ENCODE measurements at places on chromosomes 4 and X.
A peak's percentile ranks its signal among the peaks of the same experiment; 100 is the strongest.

DNA sequence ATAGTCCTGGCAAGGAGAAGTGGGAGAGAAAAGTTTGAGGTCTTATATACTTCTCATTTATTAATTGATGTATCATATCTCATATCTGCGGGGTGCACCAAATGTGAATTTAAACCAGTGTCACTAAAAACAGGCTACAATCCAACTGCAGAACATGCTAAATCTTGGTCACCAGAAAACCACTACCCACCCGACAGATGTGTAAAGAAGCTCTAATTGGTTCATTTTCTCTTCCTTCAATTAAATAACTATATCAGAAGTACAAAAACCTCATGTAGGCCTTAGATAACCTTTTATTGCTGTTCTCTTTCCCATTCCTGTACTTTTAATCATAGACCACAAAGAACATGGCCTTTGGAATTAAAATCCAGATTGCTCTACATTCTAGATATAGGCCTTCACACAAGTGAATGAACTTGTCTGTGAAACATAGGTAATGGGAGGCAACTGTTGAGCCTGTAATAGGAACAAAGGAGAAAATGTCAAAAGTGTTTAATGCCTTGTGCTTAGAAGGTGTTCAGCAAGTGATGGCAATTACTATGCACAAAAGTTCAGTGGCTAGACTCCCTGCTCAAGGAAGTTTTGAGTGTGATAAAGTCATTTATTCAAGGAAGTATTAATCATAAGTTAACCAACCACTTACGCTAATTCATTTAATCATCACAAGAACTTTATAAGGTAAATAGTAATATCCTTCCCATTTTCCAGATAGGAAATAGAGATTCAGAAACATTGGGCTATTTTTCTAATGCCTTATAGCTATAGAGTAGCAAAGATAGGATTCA lies 425.6 kb downstream of the INPP4B start:
- no peak for DNase-seq

DNA sequence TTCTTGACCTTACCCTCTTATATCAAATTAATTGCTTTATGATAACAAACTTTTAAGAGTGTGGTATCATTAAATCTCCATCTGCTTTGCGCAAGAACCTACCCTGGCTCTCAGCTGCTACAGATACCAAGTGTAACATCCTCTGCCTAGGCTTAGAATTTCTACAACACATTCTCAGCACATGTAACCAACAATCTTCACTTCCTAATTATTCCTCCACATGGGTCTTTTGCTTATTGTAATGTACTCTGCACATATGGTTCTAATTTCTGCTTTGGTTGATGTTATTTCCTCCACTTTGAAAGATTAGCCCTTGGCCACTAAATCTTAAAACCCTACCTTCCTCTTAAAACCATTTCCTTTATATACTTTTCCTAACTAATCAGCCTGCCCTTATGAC lies 242.4 kb downstream of the ARHGAP24 start:
- no peak for DNase-seq

GRCh38 chrX:55129361-55129760 lies 40.5 kb downstream of the PAGE2 start:
- no peak for DNase-seq

GRCh38 chr4:139853309-139853708 lies 187.7 kb downstream of the MGST2 start:
- DNase-seq, result no peak

DNA sequence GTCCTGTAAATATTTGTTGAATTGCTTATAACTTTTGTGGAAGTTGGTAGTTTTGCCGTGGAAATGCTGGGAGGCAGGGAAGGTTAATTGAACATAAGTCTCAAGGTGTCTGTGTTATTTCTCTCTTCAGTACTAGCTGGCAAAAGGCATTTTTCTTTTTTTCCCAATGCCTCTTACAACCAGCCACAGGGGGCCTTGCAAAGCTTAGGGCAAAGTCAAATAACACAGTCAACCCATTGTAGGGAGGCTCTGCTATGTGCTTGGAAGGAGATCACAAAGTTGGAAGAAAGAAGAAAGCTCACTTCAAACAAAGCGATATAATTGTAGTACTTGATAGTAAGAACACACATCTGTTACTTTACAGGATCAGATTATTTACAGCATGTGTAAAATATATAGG lies 802.6 kb downstream of the PDHA2 start:
- DNase-seq, result no peak

DNA sequence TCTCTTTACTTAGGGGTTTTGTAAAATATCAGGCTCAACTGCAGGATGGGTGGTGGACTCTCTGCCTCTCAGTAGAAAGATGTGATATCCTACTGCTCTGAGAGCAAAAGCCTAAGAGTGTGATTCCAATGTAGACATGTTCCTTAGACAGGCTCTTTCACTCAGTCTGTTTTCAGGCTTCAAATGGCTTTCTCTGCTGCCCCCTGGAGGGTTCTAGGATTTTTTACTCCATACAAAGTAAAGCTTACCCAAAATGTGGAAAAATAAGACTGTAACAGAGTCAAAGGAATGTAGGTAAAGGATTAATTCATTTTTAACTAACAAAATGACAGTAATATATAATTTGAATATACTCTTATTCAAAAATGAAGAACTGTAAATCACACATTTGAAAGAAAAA lies 32.1 kb downstream of the ZGRF1 start:
- no peak for DNase-seq

GRCh38 chr4:139770361-139770760 lies 104.7 kb downstream of the MGST2 start:
- DNase-seq, result no peak

DNA sequence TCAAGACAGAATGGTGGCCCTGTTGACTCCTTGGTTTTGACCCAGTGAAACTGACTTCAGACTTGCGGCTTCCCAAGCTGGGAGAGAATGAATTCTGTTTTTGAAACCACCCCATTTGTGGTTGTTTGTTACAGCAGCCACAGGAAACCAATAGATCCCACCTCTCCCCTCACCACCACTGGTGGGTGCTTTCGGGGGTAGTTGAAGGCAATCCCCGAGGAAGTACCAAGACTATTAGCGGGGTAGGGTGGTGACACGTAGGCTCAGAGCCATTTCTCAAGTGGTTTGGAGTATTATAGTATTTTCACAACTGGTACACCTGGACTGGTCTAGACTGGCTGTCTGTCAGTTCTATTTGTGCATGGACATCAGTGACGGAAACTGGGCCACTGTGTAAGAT lies 189.1 kb upstream of the RBPJ start:
- peak; percentile 60 for DNase-seq

DNA sequence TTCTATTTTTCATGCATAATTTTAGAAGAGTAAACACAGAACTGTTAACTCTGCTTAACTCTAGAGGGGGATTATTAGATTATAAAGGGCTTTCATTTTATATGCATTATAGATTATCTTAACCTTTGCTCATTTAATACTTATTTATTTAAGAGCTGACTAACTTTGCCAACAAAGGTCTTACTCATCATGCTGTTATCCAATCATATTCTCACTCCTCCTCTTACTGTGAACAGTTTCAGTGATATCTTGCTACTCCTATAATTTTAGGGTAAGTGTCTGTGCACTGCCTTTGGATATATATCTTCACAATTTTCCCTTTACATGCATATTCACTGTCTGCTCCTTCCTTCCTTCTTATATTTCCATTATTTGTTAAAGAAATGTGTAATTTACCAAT lies 1814.9 kb downstream of the STIM2 start:
- DNase-seq, result no peak

- DNase-seq, result no peak
Measured at GRCh38 chr4:33518856-33519255, 2725.5 kb downstream of the ARAP2 start.

- DNase-seq, result no peak
Measured at GRCh38 chr4:74322301-74322700, 14.0 kb downstream of the EPGN start.

DNA sequence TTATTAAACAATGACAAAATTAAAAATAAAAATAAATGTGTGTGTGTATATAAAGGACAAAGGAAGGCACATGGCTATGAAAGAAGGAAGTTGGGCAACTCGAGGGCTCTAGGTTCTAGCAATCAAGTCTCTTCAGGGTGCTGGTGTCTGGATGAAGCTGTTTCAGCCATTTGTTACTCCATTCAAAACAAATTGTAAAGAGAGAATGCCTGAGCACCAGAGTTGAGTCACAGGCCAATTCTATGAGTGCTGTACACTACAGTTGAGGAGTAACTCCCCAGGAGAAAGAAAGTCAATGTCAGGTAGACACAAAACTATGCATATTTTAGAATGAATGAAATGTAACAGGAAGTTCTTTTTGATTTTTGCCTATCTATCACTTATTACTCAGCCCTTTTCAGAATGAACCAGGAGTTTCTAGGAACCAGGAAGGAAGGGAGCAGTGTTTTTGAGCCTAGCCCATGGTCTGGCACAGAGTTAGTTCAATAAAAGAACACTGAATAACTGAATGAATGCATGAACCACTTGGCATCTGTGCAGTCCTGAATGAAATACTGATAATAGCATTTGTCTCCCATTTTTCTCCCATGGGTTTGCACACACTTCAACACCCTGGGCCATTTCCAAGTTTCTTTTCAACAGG lies 151.7 kb upstream of the CPEB2 start:
- no peak for DNase-seq

DNA sequence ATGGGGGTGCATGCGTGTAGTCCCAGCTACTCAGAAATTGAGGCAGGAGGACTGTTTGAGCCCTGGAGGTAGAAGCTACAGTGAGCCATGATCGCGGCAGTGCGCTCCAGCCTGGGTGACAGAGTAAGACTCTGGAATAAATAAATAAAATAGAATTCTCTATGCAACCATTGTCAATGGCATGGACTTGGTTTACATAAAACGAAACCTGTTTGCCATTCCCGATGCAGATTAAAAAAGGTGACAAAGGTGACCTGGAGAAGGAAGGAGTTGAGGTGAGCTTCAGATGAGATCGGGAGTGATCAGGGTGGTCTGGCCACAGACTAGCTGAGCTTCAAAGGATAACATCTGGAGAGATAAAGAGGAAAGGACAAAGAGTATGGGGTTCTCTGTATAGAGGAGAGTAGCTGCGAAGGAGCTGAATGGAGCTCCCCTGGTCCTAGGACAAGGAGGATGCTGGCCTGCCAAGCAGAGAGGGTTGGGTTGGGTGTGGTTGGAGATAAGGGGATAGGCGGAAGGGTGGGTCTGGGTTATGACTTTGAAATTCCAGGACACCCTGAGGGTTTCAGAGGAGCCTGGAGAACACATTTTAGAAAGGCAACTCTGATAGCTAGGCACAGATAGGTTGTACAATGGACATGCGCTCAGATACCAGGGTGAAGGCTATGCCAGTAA lies 98.6 kb downstream of the RBM47 start:
- no peak for DNase-seq

DNA sequence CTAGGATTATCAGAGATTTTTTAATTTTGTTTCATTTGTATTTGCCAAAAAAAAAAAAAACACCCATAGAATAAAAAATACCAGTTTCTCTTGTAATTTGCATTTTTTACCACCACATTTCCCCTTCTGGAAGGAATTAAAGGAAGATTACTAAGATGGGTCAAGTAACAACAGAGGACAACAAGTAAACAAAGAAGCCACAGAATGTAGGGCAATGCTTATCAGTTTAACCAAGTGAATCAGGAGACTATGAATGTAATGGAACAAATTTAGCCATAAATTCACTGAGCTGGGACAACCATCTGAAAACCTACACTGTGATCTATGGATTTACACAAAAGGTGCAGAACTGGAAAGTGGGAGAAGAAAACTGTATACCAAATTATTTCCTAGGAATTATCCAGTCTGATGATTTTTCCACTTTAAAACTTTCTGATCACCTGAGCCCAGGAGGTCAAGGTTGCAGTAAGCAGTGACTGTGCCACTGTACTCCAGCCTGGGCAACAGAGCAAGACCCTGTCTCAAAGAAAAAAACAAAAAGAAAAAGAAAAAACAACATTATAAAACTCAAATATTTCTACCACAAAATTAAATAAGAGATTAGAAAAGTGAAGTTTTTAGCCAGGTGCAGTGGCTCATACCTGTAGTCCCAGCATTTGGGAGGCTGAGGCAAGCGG lies 32.4 kb downstream of the LRBA start:
- DNase-seq, result no peak

DNA sequence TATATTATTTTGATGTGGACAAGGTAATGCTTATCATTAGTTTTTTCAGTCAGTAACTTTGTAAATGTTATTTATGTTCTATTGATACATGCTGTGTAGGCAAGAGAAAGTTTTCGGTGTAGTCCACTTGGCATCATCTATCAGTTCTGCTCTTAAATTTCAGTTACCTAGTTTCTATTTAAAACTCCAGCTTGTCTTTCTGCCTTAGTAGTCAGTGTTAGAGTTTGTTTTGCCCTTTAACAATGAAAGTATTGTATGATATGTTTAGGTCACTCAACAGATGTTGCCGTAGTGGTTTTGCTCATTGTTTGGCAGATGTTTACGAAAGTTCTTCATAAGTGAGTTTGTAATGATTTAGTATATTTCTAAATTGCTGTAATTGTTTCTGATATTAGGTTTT lies 34.9 kb upstream of the FHDC1 start:
- DNase-seq, result no peak

DNA sequence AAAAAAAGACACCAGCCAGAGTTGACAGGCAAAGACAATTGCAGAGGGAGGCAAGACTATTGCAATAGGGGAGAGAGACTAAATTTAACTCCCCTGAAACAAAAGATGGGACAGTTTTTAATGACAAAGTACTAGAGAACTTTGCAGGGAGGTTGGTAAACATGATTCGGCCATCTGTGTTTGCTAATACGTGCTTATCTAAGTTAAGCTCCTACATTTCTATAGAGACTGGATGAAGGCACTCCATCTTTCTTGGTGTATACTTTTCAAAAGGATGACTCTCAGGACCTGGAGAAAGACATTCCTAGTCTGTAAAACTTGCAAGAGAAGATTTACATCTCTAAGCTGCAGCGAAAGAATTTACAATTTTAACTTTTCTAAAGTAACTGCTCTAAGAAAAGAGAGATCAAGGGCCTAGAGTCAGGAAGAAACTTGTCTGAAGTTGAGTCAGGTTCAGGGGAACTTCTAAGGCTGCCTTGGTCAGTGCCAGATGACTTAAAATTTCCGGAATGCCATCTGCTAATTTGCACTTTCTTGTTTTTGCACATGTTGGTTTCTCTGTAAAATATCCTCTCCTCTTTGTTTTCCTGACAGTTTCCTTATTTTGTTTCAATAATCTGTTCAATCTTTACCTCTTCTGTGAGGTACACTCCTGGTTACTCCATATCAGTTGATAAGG lies 10.6 kb downstream of the ADAM29 start:
- DNase-seq, result no peak

DNA sequence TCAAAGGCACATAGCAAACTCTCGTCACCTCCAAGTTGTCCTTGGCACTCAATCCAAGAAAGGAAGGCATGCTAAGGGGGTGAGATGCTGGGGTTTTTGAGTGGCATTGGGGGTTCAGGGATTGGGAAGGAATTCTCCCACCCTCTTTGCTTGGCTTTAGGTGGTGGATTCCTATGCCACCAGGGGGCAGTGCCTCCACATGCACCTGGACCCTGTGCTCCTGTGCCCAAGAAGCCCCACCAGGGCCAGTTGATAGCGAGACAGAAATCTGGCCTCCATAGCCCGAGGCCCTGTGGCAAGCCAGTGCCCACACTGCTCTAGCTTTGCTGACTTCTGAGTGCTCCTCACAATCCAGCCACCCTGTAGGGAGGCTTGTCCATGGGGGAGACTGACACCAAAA lies 2.0 kb upstream of the FATE1 start:
- peak; percentile 29 for DNase-seq

Measured in stimulated activated CD8-positive, alpha-beta memory T cell treated with anti-CD3 and anti-CD28 coated beads, Interleukin-4, amount 100 ng/mL, for 48 hours (primary cell).